Caki2 (cell line): ENCODE measurements at places on chromosomes 3 and 15. TPM values are rescaled to one million over a fixed set of nuclear protein-coding genes. Genes with fewer than 3 reads are reported as not detected.

Gene CACNA2D3
- 4.1 and 6.1 TPM in 2 replicates for total RNA-seq

- peak; percentile 18 for DNase-seq
These were observed 67.4 kb downstream of the RHCG start for GRCh38 chr15:89429023-89429422.

- DNase-seq: no peak
These were observed 298.0 kb upstream of the RBMS3 start for GRCh38 chr3:28982906-28983305.

Gene ZNF774
- total RNA-seq: 0.17 and 3.7 TPM in 2 replicates

- DNase-seq: no peak
These were observed 1010.1 kb downstream of the ROBO1 start for GRCh38 chr3:78757731-78758130.

DNA sequence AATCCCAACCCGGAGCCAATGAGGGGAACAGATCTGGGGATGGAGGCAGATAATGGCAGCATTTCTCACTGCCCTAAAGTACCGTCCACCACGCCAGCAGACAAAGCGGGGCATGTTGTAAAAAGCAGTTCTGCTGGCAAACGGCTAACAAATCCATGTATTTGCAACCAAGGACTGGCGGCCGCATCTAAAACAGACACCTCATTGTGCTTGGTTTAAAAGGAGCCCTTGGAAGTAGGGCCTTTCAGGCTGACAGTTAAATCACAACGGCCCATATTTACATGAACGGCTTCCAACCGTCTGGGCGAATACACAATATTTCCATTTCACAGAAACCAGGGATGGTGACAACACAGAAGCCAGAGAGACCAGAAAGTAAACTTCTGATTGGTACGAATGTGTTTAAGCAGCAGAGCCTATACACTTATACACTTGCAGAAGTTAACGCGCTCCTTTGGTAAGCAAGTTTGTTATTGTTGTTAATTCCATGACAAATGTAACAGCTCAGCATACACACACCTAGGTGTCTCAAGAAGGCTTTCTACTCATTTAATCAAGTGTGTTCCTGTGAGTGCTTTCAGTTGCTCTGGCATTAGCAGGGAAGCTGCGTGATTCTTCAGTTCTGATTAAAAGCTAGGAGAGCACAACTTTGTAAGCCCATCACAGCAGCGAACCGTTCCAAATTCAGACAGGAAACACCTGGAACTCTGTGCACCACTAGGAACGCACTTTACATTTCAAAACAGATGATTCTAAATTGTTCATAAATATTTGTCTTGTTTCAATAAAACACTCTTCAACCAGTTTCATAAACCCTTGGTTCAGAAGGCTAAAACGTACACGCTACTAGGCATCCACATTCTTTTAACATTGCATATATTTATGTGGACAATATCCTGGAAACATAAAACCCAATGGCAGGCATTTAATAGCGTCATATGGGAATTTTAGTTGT, 112.9 kb downstream of the PDZRN3 start:
- DNase-seq: no peak

DNA sequence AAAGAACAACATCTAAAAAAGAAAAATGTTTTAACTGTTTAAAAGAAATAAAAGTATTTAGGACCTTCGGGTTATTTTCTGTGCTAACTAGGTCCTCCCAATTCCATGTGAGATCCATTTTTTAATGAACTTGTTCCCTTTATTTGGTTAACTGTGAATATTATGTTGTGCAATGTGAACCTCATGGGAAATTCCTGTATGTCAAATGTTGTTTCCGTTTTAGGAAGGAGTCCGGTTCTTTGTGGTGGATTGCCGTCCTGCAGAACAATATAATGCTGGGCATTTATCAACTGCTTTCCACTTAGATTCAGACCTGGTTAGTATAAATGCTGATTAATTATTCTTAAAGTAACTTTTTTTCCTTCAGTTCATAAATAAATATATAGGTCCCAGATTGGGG, 35.5 kb upstream of the NIT2 start:
- DNase-seq: no peak

DNA sequence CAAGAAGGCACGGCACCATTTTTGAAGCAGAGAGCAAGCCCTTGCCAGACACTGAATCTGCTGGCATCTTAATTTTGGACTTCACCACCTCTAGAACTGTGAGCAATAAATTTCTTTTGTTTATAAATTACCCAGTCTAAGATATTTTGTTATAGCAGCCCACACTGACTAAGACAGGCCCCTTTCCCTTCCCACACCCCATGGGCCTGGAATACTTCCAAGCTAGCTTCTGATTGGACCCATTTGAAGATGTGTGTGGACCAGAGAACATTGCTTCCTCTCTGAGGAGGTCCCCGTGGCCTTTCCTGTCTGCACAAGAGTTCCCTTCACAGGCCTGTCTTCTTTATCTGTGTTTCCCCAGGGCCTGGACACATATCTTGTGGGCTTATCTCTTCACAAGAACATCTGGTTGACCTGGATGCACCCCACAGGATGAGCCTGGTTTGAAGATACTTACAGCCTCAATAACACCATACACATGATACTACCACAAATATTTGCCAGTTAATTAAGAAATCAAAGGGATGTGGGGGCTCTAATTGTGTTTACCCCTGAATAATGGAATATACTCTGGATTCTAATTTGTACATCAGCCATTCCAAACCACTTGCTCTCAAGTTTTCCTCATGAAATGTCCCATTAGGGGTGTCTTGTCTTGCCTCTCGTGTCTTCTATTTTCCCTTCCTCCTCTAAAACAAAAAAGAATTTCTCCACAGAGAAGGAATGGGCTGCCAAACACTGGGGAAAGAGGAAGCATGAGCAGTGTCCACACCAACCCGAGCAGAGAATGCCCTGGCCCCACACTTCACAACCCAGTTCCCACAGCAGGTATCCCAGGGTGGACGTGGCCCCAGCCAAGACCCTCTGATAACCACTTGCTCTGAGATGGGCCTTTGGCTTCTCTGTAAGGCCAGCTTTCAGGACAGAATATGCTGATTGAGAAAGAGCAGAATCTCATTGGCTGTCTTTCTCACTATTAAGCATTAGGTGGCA, 42.5 kb downstream of the GLB1 start:
- DNase-seq: no peak

GRCh38 chr3:147903026-147903425, 493.9 kb downstream of the ZIC1 start:
- no peak for DNase-seq

- no peak for DNase-seq
These were observed 11.4 kb downstream of the MAN2A2 start for GRCh38 chr15:90914305-90915080.

DNA sequence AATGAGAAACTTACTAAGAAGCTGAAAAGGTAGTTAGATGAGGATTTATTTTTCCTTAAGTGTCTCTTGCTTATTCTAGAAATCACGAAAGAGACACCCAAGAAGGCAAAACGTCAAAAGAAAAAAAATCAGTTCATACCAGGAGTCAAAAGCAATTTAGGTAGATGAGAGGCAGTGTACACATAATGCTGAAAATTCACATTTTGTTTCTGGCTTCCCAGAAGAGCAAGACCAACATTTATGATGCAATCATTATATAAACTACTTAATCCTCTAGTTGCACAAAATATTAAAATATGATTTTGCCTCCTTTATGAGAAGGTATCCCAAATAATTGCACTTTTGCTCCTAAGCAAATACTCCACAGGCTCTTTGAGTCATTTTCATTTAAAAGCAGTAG, 228.0 kb downstream of the FMN1 start:
- DNase-seq: no peak

- DNase-seq: no peak
These were observed 13.1 kb upstream of the SETD5 start for GRCh38 chr3:9384141-9384828.

GRCh38 chr3:59531066-59531745, 481.4 kb upstream of the CFAP20DC start:
- no peak for DNase-seq

DNA sequence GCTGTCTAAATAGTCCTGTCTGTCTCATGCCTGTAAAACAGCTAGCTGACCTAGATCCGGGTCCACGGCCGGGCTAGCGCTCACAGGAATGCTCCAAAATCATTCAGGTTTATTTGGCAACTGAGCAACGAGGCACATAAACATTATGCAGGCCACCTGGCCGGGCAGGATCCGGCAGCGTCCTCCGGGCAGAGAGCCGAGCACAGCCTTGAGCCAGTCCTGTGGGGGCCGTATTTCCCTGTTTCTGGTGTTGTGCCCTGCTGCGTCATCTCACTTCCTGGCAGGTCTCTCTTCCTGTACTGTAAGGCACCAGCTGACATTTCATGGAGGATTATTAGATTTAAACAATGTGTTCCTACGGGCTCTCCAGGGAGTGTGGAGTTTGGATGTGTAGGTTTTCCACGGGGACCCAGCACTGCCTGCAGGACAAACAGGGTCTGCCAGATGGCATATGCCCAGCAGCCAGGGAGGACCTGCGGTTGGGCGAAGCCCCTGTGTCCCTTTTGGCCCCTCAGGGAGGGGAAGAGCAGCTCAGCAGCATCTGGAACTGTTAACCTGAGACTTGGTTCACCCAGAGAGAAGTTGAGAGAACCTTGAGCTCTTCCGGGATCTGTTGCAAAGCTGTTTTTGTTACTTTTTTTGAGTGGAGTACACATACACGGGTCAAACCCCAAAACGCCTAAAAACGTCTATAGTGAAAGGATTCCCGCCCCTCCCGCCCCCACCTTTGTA, 16.6 kb upstream of the LRRK1 start:
- DNase-seq: no peak

- peak; percentile 37 for DNase-seq
These were observed 28.4 kb upstream of the SMAD6 start for GRCh38 chr15:66673410-66674322.

- DNase-seq: no peak
These were observed 6.2 kb downstream of the NEO1 start for GRCh38 chr15:73058437-73058836.
